Activated T-cell treated with anti-CD3 and anti-CD28 coated beads, Interleukin-2, amount 50 U/mL, for 48 hours (primary cell): ENCODE measurements at places on chromosomes 6 and 20.

- DNase-seq: no peak
Observed at GRCh38 chr6:155400654-155400965, 55.0 kb downstream of the NOX3 start.

GRCh38 chr20:535958-536357 is 7.6 kb downstream of the CSNK2A1 start:
- no peak for DNase-seq

GRCh38 chr6:42450477-42451332 is 1.0 kb downstream of the TRERF1 start:
- peak; percentile 67 for DNase-seq

GRCh38 chr20:49821870-49822331 is 9.3 kb downstream of the SLC9A8 start:
- no peak for DNase-seq

DNA sequence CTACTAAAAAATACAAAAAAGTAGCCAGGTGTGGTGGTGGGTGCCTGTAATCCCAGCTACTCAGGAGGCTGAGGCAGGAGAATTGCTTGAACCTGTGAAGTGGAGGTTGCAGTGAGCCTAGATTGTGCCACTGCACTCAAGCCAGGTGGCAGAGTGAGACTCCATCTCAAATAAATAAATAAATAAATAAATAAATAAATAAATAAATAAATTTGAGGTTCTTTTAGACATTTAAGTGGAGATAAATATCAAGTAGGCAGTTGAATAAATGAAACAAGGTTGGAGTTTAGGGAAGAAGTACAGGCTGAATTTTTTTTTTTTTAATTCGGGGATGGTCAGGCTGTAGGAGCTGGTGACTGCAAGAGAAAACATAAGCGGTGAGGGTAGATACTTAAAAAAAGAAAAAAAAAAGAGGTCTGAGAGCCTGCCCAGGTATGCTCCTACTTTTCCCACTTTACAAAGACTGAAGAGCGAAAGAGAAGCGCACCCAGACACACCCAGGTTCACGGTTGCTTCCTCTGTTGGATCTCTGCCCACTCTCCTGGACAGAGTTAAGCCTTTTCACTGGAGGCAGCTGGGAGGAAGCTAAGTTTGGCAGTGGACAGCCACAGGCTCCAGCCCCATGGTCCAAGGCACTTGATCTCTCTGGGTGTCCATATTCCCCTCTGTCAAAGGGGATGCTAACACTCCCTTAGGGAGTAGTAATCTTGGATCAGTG is 100.9 kb upstream of the PRDM1 start:
- no peak for DNase-seq

- DNase-seq: no peak
Observed at GRCh38 chr20:44104798-44105517, 82.0 kb downstream of the JPH2 start.

- DNase-seq: no peak
Observed at GRCh38 chr20:15359056-15359455, 1021.6 kb upstream of the FLRT3 start.

GRCh38 chr20:51497542-51498467 is 44.7 kb downstream of the NFATC2 start:
- DNase-seq: peak; percentile 82

GRCh38 chr6:114267897-114268296 is 74.9 kb downstream of the HS3ST5 start:
- no peak for DNase-seq

- DNase-seq: no peak
Observed at GRCh38 chr20:23595941-23596340, 9.8 kb downstream of the CST9 start.

DNA sequence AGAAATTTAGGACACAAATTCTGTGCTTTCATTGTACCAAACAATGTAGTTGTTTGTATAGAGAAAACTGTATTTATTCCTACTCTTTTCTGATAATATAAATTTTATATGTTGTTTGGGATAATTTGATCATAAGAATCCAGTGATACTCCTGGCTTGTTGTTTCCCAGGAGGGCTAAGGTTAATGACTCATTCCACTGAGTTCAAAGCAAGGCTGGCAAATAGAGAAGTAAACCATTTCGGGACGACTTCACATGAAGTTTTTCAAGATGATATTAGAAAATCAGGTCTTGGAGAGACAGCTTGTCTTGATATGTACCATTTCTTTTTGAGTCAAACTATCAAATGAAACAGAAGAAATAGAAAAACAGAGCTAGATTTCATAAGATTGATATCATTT is 326.1 kb upstream of the CNR1 start:
- no peak for DNase-seq

- no peak for DNase-seq
Observed at GRCh38 chr6:159701413-159701999, 8.5 kb upstream of the SOD2 start.

DNA sequence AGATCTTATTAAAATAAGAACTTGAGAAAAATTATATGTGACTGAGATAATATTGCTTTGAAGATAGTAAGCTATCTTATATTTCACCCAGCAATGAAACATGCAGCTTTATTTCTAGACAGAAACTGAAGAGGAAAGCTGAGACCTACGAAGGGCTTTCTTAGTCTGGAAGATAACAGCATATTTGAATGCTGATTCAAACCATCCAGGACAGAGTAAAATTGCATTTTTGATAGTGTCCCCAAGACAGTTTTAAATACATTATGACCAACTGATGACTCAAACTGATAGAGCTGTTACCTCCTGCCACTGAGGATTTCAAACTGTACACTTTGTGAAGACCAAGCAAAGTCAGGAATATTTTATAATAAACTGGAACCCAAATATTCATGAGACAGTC is 409.6 kb downstream of the GRIK2 start:
- no peak for DNase-seq
